ENCODE measurements at places on chromosomes 4 and X.

DNA sequence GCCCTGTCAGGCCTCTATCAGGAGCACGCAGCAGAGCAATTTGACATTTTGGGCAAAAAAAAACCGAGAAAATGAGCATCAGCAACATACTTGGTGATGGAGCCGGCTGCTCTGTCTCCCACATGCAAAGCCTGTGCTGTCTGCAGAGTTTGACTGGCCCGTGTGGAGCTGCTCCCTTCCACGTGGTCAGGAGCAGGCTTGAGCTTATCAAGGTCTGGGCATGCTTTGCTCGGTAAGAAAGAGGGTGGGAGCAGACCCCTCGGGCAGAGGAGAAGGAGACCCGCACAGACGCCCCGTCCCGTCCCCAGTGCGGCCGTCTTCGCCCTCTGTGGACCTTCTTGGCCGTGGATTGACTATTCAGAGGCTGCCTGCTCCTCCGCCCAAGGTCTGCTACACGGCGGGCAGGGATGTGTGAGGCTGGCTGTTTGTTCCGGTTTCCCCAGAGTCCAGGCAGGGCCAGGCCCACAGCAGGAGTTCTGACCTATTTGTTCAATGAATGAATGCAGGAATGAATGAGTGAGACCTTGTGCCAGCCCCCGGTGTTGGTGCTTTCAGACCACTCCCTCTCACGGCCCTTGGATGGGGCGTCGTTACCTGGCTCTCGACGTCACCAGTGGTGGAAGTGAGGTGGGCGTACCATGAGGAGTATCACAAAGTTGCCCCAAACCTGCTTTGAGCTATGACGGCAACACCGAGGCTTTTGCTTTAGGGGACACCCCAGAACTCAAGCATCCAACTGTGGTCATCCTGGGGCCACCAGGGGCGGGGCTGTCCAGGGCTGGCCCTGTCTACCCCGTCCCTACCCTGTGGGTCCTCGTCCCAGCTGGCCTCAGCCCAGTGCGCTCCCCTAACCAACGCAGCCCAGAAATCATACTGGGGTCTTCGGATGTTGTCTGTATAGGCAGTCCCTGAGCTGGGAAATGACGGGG is 54.7 kb upstream of the ADRA2C start:
- DNase-seq: no peak

DNA sequence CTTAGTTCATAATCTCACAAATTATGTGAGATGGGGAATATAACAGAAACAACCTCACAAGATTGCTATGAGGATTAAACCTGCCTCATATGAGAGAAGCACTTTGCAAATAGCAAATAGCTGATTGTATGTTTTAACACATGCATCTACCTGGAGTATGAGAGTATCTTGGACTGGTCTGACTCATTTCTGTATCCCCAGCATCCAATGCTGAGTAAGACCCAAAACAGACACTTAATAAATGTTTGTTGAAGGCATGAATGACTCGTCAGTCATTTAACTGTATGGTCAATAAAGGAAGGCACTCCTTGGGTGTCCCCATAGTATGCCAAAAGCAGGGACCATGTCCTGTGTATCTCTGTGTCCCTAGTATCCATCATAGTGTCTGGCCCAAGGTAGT is 350.9 kb upstream of the F9 start:
- DNase-seq: no peak

DNA sequence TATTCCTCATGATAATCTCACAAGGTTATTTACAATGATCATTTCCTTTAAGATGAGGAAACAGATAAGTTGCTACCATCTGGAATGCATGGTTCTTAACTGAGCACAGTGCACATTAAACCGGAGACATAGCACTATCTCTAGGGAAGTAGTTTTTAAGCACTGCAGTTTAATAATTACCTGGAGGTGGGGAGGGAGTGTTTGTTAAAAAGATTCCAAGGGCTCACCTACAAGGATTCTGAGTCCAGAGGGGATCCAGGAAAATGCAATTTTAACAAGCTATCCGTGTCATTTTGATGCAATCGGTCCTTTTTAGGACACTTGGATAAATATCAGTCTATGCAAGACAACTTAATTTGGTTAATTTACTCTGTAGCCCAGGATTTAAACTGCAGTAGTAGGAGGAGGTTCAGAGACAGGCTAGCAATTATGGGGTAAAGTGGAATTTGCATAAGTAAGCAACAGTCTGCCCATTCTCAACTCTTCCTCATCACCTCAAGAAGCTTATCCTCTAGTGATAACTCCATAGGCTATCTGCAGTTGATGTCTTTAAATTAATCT is 2.8 kb upstream of the PDLIM5 start:
- DNase-seq: no peak

GRCh38 chr4:110287130-110287529 is 88.7 kb upstream of the ELOVL6 start:
- DNase-seq: peak; percentile 29

GRCh38 chr4:183008492-183008891 is 90.6 kb upstream of the WWC2 start:
- DNase-seq: no peak

DNA sequence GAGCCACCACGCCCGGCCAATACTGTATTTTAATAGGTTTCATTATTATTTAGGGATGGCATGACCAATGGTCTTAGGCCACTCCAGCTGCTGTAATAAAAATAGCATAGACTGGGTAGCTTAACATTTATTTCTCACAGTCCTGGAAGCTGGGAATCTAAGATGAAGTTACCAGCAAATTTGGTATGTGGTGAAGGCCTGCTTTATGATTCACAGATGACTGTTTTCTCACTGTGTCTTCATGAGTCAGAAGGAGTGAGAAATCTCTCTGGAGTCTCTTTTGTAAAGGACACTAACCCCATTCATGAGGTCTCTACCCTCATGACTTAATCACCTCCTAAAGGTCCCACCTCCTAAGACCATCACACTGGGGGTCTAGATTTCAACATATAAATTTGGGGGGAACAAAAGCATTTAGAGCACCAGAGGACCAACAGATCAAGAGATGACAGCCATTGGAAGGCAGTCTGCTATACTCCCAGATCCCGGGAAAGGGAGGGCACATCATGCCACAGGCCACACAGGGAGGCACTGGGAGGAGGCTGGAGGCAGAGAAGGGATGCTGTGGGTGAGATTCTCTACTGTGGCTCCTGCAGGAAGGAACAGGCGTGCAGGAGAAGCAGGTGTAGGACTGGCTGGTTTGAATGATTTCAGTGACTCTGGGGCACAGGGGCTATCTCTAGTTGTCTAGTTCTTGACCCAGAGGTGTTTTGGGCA is 335.8 kb upstream of the SFRP2 start:
- no peak for DNase-seq

- DNase-seq: no peak
These were observed 33.5 kb upstream of the CD99 start for GRCh38 chrX:2657532-2658113.

- no peak for DNase-seq
These were observed 151.3 kb downstream of the DCLK2 start for GRCh38 chr4:150229520-150229919.

- DNase-seq: no peak
These were observed 30.1 kb downstream of the SPATA18 start for GRCh38 chr4:52081216-52081615.

GRCh38 chr4:184845367-184846021 is 19.7 kb upstream of the ACSL1 start:
- peak; percentile 45 for DNase-seq

DNA sequence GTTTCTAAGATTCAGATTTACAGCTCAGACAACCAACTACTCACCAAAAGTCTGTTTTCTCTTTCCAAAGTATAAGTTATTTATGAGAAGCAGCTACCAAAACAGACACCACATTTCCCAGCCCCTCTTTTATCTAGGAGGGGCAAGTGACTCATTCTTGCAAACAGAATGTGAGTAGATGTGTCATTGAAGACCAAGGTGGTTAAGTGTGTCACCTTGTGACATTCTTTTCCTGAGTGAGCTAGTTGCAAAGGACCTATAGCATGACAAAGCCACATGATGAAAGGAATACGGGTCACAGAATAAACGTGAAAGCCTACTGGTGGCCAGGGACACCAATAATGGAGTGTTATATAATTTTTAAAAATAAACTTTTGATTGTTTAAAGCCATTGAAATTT is 50.0 kb downstream of the SLC7A11 start:
- DNase-seq: peak; percentile 27

GRCh38 chrX:50073601-50074000 is 127.2 kb downstream of the AKAP4 start:
- DNase-seq: no peak

DNA sequence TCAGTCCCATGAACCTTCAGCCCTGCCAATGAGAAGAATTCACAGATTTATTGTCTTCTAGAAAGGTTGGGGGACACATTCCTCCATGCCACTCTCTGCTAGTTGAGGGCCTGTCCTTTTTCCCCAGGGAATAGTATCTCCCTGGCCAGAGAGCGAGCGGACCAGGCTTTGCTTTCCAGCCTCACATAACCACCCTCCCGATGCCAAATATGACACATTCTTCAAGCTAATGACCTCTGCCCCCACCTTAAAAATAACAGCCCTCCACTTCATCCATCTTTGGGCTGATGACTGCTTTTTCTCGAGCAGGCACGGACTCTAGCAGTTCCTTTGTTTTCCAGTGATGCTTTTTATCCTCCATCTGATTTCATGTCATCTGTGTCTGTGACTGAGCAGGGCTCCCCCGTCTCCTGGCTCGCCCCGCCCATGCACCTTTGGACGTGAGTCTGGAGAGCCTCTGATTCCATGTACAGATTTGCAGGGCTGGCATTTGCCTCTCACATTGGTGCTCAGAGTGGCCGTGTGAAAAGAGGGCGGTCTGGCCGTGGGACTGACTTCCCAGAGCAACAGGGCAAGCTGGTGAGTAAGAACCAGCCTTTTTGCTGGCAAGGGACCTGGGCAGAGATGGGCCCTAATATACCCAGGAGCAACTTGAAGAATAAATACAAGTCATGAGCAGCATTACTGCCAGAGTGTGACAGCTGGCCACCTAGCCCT is 279.8 kb downstream of the BCOR start:
- DNase-seq: no peak

GRCh38 chr4:107826421-107826980 is 1.8 kb downstream of the SGMS2 start:
- DNase-seq: no peak

GRCh38 chr4:109494563-109494962 is 60.9 kb downstream of the SEC24B start:
- no peak for DNase-seq

DNA sequence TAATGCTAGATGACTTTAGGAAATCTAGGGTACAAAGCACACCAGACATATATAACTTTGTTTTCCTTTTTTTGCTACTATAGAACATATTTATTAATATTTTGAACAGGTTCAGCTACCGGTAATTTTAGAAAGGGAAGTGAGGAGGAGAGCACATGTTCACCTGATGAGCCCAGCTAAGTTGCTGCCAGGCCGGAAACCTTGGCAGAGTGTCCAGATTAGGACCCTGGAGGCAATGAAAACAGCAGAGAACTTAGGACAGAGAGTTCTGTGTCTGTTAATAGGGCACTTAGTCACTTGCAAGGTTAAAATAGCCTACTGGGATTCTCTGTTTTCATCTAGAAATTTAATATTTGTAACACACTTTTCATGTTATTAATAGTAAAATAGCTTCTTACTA is 348.9 kb upstream of the CPEB2 start:
- DNase-seq: no peak

DNA sequence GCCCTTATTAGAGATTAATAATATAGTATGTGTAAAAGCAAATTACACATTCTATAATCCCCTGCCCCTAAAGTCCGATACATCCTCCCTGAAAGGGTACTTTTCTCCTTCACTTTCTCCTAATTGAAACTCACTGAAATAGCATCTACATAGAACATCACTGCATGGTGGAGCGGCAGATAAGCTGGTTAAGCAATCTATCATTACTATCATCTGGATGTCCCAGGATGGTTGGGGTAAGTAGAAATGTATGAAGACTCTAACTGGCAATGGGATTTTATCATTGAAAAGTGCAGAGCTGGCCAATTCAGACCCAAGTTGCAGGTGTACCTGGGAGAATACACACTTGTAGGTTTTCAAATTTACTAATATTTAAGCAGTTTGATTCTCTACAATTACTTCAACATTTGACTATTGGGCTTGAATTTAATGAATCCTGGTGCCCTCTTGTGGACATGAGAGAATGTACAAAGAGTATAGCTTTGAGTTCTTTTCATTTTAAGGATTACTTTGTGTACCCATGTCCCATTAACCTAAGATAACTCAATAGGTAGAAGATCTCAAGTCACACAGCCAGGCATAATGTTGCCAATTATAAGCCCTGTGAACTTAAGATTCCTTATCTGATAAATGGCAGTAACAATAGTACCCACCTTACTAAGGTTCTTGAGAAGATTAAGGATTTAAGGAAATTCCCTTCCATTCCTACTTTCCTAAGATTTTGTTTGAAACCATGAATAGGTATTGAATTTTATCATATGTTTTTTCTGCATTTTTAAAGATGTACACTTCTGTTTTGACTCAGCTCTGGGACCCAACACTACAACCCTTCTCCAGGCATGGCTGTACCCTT is 69.8 kb downstream of the SHROOM3 start:
- peak; percentile 47 for DNase-seq

- DNase-seq: no peak
These were observed 1601.5 kb upstream of the PCDH10 start for GRCh38 chr4:131547506-131547981.
